ENCODE measurements at places on chromosomes 7 and 10. TPM values are rescaled to one million over a fixed set of nuclear protein-coding genes. Genes with fewer than 3 reads are reported as not detected.

- H3K36me3 ChIP-seq = no peaks in the 10 kb centered on the region
- no peak for DNase-seq
- H3K4me1 ChIP-seq = no peaks in the 10 kb centered on the region
- H3K27me3 ChIP-seq = no peaks in the 10 kb centered on the region
- no peak overlapping the region for H3K27ac ChIP-seq
Observed at GRCh38 chr7:31751726-31752125, 64.7 kb downstream of the PPP1R17 start.

The LAMB4 gene
- total RNA-seq = not detected

DNA sequence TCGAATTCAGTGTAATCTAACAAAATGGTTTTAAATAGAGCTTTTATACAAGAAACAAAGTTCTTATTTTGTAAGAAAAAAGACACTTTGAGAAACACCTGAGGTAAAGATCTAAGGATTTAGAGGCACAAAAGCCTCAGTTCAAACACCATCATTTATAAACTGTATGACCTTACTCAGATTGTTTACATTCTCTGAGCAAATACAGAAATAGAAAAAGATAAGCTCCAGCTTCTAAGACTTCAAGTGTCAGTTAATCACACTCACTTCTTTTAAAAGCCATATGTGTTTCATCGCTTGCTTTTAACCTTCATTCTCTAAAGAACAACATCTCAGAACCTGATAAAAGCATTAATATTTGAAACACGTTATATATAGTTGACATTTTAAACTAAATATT is 27.9 kb downstream of the CADPS2 start:
- no peaks in the 10 kb centered on the region for H3K4me1 ChIP-seq
- H3K4me3 ChIP-seq = no peak overlapping the region
- no peak for DNase-seq
- no peak overlapping the region for H3K27ac ChIP-seq
- H3K36me3 ChIP-seq = no peaks in the 10 kb centered on the region

The ITGB1 gene
- total RNA-seq = 87.4 TPM

The IFRD1 gene
- total RNA-seq = 58.7 TPM

The SPDYE11 gene
- not detected for total RNA-seq

The TFEC gene
- total RNA-seq = 35.0 TPM
